ENCODE measurements at places on chromosomes 6 and 20. TPM values are rescaled to one million over a fixed set of nuclear protein-coding genes. Genes with fewer than 3 reads are reported as not detected.

The PERP gene
- 0.80 TPM for total RNA-seq

The SCRT2 gene
- not detected for total RNA-seq

The OR2H1 gene
- not detected for total RNA-seq

DNA sequence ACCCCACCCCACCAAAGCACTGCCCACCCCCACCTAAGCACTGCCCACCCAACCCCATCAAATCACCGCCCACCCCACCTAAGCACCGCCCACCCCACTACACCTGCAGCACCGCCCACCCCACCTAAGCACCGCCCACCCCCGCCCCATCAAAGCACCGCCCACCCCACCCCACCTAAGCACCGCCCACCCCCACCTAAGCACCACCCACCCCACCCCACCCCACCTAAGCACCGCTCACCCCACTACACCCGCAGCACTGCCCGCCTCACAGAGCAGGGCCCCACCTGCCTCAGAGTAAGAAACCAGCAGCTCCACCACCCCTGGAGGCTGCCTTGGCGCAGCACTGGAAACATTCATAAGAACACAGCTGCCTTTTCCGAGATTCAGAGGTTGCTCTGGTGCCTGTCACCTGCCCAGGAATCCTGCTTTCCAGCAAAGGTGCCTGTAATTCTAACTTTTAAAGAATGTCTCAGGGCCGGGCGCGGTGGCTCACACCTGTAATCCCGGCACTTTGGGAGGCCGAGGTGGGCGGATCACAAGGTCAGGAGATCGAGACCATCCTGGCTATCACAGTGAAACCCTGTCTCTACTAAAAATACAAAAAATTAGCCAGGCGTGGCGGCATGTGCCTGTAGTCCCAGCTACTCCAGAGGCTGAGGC is 148.2 kb downstream of the BMP7 start:
- H3K27ac ChIP-seq: no peak overlapping the region
- no peaks in the 10 kb centered on the region for H3K36me3 ChIP-seq
- no peak for DNase-seq
- no peak overlapping the region for H3K4me3 ChIP-seq
- H3K27me3 ChIP-seq: no peaks in the 10 kb centered on the region
- no peaks in the 10 kb centered on the region for H3K4me1 ChIP-seq

- no peak for DNase-seq
- no peak overlapping the region for H3K27ac ChIP-seq
- no peak overlapping the region for H3K4me3 ChIP-seq
- H3K4me1 ChIP-seq: no peaks in the 10 kb centered on the region
- no peaks in the 10 kb centered on the region for H3K36me3 ChIP-seq
These were observed 69.6 kb downstream of the TMEM242 start for GRCh38 chr6:157253699-157254098.

- no peak overlapping the region for H3K27ac ChIP-seq
- no peaks in the 10 kb centered on the region for H3K4me1 ChIP-seq
- no peak overlapping the region for H3K4me3 ChIP-seq
- DNase-seq: no peak
- peaks cover 9% of the 10 kb centered on the region for H3K27me3 ChIP-seq
These were observed 441.7 kb upstream of the JARID2 start for GRCh38 chr6:14804001-14804784.

Data from T-cell (primary cell).